ENCODE measurements at places on chromosomes 6 and 20.

DNA sequence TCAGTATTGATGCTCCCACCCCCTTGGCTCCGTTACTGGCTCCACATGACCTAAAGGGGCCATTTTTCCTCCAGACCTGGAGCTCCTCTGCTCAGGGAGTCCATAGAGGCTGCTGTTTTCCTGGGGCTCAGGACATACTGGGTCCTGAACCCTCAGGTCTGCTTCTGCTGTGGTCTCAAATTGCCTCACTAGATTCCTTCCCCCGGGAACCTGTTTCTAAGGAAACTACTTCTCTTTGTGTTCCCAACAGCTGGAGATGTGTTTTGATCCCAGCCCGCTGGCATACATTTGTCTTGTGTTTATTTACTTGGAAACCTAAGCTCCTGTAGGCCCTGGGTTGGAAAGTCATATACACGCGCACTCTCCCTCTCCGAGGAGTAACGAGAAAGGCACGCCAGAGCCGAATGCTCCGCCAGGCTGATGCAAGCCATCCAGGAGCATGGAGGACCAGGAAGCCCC lies 222.8 kb downstream of the UST start:
- no peak for DNase-seq

- no peak for DNase-seq
These were observed 5.3 kb upstream of the FUCA2 start for GRCh38 chr6:143516690-143517446.

- DNase-seq: no peak
These were observed 116.9 kb downstream of the SLX4IP start for GRCh38 chr20:10551732-10552724.

DNA sequence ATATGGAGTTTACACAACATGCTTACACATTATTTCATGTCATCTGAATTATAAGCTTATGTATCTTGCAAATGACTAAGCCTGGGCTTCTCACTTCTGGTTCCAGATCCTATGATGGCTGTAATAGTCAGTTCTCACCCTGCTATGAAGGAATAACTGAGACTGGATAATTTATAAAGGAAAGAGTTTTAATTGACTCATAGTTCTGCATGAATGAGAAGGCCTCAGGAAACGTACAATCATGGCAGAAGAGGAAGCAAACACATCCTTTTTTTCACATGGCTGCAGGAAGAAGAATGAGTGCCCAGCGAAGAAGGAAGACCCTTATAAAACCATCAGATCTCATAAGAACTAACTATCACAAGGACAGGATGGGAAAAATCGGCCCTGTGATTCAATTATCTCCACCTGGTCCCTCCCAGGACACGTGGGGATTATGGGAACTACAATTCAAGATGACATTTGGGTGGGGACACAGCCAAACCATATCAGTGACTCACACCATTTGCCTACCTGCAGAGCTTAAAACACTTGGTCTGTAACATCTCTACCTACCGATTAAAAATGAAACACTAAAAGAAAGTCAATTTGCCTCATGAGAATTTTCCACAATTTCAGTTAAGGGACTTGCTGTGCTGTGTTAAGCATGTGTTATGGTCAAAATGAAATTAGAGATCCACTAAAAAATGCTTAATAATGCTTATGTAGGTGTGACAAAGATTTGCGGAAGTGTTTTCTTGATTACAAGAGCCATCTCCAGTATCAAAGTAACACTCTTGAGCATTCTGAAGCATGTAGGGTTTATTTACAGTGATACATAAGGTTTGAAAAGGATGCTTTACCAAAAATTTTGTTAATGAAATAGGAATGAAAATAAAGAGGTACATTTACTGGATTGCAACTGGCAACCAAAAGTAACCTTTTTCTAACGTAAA lies 2.2 kb upstream of the RWDD1 start:
- no peak for DNase-seq

DNA sequence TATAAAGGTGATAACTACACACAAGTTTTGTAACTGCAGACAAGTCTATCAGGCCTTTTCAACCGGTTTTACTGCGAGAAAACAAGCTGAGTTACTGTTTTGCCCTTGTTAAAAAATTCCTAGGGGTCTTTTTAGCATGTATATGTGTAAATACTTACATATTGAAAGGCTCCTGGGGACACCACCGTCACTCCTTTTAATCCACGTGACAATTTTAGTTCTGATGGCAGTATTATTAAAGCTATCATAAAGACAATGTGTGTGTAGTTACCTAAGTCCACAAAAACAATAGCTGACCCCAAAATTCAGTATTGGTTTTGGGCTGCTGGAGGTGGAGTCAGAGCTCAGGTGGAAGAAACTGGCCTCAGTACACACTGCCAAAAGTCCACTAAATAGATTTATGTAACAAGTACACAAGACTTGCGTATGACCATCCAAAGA lies 41.3 kb upstream of the HFE start:
- no peak for DNase-seq

- no peak for DNase-seq
These were observed 112.8 kb downstream of the ADGRG6 start for GRCh38 chr6:142414462-142415250.

GRCh38 chr20:37711001-37711400 lies 17.2 kb downstream of the CTNNBL1 start:
- DNase-seq: peak; percentile 55

GRCh38 chr6:132648828-132649227 lies 10.2 kb downstream of the TAAR1 start:
- no peak for DNase-seq

DNA sequence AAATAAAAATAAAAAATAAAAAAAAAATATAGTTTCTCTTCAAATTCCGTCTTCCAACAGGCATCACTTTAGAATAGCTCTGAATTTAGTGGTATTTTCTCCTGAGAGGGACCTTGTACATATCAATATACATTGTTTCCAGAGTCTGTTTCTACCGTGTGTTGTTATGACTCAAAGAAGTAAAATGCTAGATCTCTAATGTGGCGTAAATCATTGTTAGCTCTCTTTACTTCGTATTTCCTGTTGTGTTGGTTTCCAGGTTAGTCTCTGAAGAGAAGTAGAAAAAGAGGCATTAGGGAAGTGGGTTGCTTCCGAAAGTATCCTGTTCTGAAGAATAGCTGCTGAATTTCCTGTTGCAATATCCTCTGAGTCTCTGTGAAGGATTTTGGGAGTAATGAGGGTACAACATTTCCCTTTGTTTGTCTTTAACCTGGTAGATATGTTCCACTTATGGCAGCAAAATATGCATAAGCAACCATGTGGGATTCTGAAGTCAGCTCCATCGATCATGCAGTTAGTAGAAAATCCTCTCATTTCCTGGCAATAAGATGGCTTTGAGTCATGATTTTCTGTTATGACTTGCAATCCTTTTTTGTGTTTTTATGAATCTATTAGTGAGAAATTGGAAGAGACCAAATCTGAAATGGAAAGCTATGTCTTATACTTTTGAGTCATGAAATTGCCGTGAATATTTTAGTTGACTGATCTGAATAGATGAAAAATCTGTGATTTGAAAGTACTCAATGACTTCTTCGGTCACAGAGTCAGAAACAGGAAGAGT lies 42.0 kb upstream of the MCHR2 start:
- DNase-seq: no peak

DNA sequence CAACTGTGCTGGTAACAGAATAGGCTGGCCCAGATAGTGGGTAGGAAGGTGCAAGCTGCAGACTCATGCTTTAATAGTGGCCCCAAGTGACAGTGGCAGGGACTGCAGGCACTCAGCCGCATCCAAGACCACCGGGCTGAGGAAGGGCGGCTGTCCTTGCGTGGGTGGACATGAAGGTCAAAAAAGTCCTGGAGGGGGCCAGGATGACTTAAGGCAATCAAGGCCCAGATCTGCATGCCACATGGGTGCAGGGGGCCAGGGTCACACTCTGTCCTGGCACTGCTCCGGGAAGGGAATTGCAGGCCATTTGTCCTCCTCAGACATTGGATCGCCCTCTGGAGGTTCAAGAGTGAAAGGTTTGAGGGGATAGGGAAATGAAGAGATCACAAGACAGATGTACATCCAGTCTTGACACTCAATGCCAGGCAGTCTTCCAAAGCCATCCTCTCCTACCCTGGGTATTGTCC lies 10.4 kb upstream of the VNN2 start:
- DNase-seq: peak; percentile 68

DNA sequence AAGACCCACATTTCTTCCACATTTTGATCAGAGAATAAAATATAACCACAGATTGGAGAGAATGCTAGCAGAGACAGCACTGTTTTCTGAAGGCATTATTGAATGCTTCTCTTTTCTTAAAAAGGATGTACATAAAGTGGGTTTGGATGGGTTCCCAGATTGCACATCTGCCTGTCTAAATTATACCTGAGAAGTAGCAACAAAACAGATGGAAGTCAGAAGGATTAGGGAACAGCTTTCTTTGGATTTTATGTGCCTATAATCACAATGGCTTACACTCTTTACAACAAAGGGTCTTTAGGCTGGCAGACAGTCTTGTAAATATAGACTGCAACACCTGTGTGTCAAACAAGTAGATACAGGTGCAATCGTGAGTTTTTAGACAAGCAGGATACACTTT lies 622.2 kb upstream of the MANEA start:
- DNase-seq: no peak

DNA sequence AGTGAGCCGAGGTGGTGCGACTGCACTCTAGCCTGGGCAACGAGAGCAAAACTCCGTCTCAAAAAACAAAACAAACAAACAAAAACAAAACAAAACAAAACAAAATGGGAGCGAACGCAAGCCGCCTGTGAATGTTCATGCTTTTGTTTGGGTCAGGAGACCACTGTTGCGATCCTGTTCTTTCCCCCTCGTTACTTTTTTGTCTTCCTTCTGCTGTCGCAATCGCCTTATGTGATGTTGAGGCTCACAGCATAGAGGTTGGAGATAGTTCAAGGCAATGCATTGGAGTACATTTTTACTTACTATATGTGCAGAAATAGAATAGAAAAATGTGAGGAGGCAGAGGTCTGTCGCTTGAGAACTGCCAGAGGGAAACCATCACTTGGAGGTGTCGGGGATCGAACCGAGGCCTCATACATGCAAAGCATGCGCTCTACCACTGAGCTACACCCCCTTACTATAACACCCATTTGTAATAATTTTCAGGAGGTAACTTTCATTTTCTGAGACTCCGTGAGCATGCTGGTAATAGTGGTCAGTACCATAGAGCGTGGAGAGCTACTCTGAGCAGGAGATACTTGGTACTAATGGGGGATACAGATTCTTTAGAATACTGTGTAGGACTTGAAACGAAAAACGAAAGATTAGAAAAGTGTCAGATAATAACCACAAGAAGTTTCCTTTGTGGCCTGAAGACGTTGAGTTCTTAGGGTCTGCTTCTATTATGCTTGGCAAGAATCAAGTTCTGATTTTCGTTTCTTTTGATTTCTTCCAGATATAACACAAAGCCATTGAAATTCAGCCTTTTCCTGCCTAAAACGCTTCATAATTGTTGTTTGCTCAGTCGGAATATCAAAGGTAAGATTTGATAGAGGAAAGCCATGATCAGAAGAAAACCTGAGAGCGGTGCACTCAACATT lies 121.1 kb downstream of the TRIM27 start:
- DNase-seq: peak; percentile 62

- DNase-seq: no peak
These were observed 131.6 kb upstream of the SOX4 start for GRCh38 chr6:21461844-21462518.

- peak; percentile 60 for DNase-seq
These were observed 983 bp upstream of the ADISSP start for GRCh38 chr20:3768342-3769130.

DNA sequence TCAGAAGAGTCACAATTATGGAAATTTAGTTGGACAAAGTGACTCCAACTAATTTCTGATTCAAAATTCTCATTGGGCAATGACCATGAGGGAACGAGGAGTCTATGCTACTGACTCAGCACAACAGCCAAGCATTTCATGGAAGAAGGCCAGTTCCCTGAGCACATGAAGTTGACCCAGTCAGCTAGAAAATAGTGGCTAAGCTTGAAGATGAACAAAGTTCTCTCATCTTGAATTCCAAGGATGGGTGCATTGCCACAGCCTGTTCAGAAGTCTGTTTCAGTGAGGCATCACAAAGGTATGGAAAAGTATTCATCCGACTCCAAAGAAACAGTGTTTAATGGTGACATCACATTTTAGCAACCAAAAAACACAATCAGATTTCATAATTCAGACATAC lies 676.9 kb downstream of the HACE1 start:
- DNase-seq: no peak

GRCh38 chr6:68740828-68741500 lies 105.9 kb downstream of the ADGRB3 start:
- no peak for DNase-seq

DNA sequence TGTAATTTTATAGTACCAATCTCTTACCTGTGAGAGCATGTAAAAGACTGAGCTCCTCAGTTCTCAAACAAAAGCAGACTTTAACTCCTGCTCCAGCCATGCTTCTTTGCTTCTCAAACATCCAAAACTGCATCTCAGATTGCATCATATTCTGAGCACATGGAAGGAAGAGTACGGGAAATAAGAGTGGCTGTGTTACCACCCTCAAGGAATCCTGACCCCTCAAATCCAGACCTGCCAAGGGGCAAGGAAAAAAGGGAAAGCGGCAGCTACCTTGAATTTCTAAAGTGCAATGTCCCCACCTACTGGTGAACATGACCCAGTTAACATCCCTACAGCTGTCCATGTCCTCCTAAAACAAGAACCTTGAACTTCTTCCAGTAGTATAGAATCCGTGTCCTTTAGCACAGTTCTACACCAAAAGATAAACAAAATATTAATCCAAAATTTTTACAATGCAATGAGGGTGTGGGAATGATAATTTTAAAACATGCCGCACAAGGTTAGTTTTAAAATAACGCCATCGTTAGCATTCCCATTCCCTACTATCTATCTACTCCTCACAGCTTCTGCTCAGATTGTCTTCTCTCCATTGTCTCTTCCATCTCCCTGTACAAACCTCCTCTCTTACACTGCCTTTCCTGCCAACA lies 34.1 kb upstream of the HLA-DQB1 start:
- peak; percentile 69 for DNase-seq
